NCI-H1436 (cell line): ENCODE measurements at places on chromosomes 11 and 22.
A peak's percentile ranks its signal among the peaks of the same experiment; 100 is the strongest.

GRCh38 chr22:40265783-40266182 lies 80.5 kb upstream of the ADSL start:
- DNase-seq: no peak

GRCh38 chr22:32729412-32729811 lies 72.1 kb upstream of the TIMP3 start:
- DNase-seq: no peak

DNA sequence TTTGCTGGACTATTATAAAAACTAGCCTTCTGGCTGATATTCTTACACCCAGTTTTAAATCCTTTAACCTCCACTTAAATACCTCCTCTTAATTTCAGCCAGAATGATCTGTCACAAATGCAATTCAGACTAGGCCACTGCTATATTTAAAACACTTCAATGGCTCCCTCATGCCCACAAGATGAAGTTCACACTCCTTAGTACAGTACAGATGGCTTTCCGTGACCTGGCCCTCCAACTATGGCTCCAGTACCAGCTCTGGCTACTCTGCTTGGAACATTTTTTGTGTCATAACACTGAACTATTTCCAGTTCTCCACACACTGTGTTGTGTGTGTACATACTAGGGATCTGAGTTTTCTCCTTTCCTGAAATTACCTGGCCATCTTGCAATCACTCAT lies 353.4 kb downstream of the SOX6 start:
- no peak for DNase-seq

DNA sequence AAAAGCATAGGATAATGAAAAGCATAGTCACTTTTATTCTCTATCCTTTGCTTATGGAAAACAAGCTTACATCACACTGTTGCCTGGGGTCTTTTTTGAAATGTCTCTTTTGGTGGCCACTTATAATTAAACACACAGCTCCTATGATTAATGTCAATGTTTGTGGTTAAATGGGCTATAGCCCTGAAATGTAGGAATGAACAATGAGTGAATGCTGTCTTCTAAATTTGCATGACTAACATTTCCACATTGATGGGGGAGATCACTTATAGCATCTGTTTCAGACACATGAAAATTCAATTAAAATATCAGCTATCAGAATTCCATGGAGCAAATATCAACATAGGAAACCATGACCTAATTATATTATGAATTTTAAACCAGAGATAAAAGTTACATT lies 171.4 kb upstream of the FAT3 start:
- DNase-seq: no peak

GRCh38 chr22:43376765-43377547 lies 33.8 kb upstream of the SCUBE1 start:
- DNase-seq: peak; percentile 52
